Stimulated activated CD8-positive, alpha-beta memory T cell treated with anti-CD3 and anti-CD28 coated beads, Interleukin-7, amount 100 ng/mL, for 1 hour (primary cell): ENCODE measurements at places on chromosomes 13 and 19.

GRCh38 chr13:21894091-21894490 lies 223.2 kb downstream of the FGF9 start:
- no peak for DNase-seq

- no peak for DNase-seq
Observed at GRCh38 chr13:100895651-100896050, 221.1 kb upstream of the TMTC4 start.

DNA sequence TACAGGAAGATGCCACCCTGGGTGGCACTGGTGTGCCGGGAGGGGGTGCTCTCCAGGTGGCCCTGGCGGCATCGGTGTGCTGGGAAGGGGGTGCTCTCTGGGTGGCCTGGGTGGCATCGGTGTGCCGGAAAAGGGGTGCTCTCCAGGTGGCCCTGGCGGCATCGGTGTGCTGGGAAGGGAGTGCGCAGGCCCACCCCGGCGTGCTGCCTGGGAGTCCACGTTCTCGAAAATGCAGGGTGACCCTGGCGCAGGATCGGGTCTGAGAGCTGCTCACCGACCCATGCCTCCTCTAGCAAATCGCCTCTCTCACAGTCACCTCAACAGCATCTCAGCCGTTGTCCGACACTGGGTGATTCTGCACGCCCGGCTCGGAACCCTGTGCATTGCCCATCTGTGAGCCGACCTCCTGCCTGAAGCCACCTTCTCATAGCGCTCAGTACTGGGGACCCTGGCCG lies 36.4 kb downstream of the RASA3 start:
- no peak for DNase-seq

GRCh38 chr13:26881154-26881553 lies 120.6 kb upstream of the GPR12 start:
- DNase-seq = no peak

DNA sequence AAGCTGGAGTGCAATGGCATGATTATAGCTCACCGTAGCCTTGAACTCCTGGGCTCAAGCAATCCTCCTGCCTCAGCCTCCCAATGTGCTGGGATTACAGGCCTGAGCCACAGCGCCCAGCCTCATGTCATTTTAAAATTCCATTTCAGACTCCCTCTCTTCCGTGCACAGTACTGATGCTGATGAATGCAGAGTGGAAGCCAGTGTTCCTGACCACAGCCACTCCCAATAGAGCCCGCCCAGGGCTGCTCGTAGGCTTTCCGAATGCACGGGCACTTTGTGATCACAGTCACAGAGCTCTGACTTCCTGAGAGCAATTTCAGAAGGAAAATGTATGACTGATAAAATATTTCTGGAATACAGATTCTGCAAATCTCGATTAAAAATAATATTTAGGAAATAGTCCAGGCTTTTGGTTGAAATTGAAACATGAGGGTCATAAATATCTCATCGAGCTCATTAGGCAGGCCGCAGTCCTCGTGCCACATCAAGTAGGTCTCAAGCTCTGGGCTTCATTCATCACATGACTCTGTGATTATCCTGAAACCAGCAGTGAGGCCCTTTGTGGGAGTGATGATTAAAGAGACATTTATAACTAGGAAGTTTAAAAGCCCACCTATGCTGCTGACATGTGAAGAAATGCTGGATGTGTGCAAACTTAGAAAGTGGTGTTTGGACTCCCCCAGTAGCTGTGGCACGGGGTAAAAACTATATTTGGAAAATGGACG lies 38.9 kb upstream of the AMER2 start:
- no peak for DNase-seq

DNA sequence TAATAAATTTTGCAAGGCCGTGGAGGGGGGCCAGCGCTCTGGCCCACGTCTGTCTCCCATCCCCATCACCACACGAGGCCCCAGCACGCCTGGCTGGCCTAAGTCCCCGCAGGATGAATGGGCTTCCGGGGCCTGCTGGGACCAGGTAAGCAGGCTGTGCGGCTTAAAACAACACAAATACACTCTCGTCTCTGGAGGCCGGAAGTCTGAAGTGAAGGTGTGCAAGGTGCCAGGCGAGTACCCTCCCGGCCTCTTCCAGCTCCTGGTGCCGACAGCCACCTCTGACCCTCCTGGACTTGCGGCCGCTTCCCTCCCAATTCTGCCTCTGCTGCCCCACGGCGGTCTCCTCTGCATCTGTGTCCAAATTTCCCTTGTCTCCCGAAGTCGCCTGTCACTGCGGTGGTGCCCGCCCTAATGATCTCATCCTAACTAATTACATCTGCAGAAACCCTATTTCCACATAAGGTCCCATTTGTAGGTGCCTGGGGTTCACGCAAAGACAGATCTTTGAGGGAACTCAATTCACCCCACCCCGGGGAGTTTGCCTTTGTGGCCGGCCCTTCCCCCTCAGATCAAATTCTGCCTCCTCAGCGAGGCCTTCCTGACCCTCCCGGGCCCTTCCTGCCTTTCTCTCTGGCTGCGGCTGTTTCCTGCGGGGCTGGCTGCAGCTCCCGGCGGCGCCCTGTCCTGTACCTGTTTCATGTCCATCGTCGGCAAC lies 8.1 kb upstream of the PTBP1 start:
- DNase-seq = no peak

- DNase-seq = no peak
Observed at GRCh38 chr13:94800423-94800822, 88.1 kb upstream of the SOX21 start.

- no peak for DNase-seq
Observed at GRCh38 chr13:51112771-51113170, 1.7 kb upstream of the C13orf42 start.

- no peak for DNase-seq
Observed at GRCh38 chr13:75153834-75154233, 328.1 kb downstream of the TBC1D4 start.

GRCh38 chr13:51291341-51291740 lies 48.1 kb upstream of the SERPINE3 start:
- DNase-seq = no peak

DNA sequence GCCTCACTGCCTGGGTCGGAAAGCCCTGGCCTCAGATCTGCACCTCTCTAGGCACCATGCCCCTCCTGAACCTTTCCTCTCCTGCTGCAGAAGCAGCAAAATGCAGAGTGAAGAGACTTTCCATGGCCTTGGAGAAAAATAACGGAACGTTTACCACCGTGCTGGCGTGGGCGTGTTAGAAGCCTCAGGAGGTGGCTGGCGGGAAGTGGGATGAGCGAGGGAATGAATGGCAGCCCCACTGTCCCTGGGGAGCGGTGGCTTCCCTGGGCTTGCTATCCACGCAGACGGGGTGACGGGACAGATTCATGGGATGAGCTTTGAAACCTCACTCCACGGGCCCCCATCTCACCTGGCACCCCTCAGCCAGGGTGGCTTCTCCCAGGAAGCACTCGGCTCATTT lies 4.3 kb downstream of the TEX29 start:
- no peak for DNase-seq

DNA sequence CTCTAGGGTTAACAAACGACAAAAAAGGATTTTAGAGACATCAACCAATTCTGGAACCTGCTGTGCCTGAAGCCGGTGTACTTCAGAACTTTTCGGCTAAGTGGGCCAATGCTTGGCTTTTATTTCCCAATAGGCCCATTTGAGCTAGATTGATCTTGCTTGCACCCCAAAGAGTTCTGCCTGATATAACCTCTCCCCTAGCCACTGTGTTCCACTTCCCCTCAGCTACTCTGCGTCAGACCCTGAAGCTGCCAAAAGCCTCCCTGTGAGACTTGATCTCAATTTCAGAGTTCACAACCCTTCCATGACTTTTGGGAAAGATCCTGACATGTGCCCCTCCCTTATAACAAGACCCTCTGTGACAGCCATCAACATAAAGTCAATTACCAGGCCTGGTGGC lies 5.6 kb upstream of the SIGLEC14 start:
- no peak for DNase-seq

- no peak for DNase-seq
Observed at GRCh38 chr13:99709134-99709533, 207.9 kb downstream of the TM9SF2 start.

- no peak for DNase-seq
Observed at GRCh38 chr13:113816254-113816929, 47.5 kb downstream of the GAS6 start.
